ENCODE measurements at places on chromosomes 1 and 21.

DNA sequence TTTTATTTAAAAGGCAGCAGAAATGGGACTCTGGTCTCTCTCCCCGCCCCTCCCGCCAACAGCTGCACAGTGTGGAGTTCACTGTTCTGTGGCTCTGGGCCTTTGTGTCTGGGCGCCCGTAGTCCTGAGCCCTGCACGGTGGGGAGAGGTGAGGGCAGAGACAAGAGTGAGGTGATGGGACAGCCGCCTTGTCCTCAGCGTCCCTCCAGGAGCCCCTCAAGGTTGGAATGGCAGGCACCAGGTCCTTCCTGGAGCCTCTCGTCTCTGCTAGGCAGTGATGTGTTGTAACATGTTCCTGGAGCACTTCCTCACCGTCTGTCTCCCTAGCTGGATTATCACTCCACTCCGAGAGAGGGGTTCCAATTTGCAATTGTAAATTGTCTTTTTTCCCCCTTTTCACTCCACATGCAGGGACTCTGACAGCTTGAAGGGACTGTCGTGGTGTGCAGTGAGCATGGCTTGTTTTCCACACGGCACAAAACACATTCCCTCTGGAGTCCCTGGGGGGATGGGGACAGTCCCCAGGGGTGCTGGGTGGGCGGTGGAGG, 44.6 kb upstream of the C1orf174 start:
- DNase-seq = no peak

- DNase-seq = no peak
Measured at GRCh38 chr1:33446590-33446989, 15.7 kb upstream of the PHC2 start.

DNA sequence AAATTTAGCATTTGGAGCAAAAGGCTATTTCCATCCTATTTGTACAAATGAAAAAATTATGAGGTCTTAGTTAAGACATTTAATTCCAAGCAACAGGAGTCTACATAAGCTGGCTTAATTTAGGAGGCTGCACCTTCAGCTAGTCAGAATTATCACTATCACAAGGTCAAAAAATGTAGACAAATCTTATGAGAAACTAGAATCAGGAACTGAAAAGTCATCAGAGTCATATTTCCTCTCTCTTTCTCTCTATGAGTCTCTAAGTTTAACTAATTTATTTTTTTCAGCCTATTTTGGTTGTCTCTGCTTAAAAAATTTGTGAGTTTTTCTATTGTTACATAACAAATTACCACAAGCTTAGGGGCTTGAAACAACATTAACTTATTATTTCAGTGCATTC, 807.1 kb upstream of the PRMT6 start:
- no peak for DNase-seq

GRCh38 chr1:41343790-41344699, 17.2 kb upstream of the FOXO6 start:
- no peak for DNase-seq

DNA sequence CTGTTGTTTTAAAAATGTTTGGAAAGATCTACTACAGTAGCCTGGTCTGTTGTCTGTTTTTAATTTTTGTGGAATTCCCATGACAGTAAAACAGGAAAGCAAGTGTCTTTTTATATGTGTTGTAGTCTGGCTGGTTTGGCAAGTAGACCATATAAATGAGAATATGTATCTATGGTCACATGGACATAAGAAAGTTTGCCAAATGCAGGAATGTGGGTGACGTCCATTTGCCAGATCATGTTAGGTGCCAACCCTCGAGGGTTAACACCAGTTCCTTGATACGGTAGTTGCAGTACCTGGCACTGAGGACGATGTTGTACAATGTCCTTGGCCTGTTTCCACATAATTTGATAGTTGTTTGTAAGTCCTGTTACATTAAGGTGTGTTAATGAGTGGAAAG, 6.2 kb downstream of the DAP3 start:
- DNase-seq = no peak

DNA sequence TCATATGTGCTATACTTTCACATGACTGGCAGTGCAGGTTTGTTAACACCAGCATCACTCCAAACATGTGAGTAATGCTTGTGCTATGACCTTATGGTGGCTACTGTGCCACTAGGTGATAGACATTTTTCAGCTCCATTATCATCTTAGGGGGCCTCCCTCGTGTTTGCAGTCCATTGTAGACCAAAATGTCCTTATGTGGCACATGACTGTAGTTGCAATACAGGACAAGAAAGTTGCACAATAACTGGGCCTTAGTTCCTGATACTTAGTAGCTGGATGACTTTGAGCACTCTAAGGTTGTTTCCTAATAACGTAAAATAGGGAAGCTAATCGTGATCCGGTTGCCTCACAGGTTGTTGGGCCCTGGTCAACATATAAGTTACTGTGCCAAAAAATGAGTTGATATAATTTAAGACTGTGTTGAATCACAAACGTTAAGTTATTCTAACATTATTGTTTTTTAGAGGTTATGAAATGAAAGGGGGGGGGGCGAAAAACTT, 511 bp upstream of the SNX27 start:
- DNase-seq = no peak

DNA sequence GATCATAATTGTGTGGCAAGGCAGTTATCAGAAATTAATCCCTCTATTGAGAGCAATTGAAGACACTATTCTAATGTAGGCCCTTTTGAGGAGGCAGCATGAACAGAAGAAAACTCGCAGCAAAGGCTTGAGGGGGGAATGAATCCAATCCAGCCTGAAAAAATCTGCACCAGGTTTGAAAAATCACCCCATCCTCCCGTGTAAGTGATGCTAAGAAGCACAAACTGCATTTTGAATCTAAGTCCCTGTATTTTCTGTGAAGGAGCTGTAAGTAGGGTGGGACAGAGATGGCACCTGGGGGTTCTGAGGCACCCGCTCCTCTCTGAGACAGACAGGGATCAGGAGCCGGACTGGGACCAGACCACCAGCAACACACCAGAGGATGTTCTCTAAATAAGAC, at the start of gene CRB1:
Gene CRB1, plus strand, starts transcription at position 241 of the 400 bp plus-strand sequence. CDS start 161 bp downstream, outside the sequence.
- no peak for DNase-seq

GRCh38 chr1:34978921-34979320, 6.2 kb downstream of the TMEM35B start:
- no peak for DNase-seq

DNA sequence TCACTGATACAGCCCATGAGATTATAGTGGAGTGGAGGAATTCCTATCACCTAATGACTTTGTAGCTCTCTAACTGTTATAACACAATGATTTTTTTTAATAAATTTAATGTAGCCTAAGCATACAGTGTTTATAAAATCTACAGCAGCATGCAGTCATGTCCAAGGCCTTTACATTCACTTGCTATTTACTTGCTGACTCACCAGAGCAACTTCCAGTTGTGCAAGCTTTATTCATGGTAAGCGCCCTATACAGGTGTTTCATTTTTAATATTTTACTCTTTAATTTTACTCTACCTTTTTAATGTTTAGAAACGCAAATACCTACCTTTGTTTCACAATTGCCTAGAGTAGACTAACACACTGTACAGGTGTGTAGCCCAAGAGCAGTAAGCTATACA, 1652.2 kb downstream of the BRINP3 start:
- DNase-seq = no peak

GRCh38 chr1:8047112-8047511, 21.0 kb upstream of the ERRFI1 start:
- DNase-seq = no peak

- no peak for DNase-seq
Measured at GRCh38 chr1:42312576-42313212, 22.3 kb downstream of the FOXJ3 start.

DNA sequence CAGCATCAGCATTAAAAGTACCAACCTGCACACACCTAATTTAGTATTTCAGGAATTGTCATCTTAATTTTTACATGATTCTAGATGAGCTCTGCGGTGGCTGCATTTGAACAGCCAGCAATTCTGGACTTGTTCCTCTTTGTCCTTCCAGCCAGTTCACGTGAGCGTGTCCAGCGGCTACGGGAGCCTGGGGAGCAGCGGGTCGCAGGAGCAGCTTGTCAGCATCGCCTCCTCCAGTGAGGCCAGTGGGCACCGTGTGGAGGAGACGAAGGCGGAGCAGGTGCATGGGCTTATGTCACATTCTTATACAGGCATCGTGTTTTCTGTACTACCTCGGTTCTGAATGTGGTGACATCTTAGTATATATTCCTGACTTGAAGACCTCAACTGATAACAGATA, 25.7 kb downstream of the PER3 start:
- DNase-seq = no peak

- no peak for DNase-seq
Measured at GRCh38 chr1:43991200-43991475, 261 bp upstream of the CCDC24 start.

DNA sequence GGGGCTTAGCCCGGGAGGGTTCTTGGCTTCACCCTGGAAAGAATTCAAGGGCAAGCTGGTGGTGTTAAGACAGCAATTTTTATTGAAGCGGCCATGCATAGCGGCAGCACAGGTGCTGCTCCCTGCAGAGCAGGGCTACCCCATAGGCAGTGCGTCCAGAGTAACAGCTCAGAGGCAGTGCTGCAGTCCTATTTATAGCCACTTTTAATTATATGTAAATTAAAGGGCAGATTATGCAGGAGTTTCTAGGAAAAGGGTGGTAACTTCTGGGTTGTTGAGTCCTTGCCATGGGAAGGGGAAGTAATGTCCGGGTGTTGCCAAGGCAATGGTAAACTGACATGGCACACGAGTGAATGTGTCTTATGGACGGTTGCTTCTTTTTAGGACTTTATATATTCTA, 57.0 kb downstream of the VPS26C start:
- no peak for DNase-seq

- no peak for DNase-seq
Measured at GRCh38 chr1:236492378-236492777, 31.4 kb upstream of the LGALS8 start.

GRCh38 chr1:3217181-3217641, 148.2 kb downstream of the PRDM16 start:
- no peak for DNase-seq

GRCh38 chr1:237562242-237562823, 328.4 kb downstream of the ZP4 start:
- no peak for DNase-seq

- DNase-seq = no peak
Measured at GRCh38 chr1:230937371-230937770, 41.3 kb downstream of the TTC13 start.

DNA sequence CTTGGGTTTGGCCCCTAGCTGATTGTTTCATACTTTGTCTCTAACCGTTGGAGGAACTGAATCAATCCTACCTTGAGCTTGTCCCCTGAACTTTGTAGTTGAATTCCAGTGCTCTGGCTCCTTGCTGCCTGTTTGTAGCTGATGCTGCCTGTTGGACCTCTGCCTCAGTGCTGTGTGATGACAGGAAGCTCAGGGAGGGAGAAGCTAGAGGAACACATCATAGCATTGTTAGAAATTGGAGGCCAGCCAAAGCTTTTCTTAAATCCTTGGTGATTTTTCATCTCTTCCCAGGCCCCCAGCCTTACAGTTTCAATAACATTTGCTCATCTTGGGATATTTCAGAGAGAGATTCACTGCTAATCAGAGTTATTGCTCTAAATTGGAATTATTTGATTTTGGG, 34.0 kb downstream of the MACF1 start:
- DNase-seq = no peak

GRCh38 chr1:44643721-44644334, 30.5 kb downstream of the TMEM53 start:
- DNase-seq = no peak

DNA sequence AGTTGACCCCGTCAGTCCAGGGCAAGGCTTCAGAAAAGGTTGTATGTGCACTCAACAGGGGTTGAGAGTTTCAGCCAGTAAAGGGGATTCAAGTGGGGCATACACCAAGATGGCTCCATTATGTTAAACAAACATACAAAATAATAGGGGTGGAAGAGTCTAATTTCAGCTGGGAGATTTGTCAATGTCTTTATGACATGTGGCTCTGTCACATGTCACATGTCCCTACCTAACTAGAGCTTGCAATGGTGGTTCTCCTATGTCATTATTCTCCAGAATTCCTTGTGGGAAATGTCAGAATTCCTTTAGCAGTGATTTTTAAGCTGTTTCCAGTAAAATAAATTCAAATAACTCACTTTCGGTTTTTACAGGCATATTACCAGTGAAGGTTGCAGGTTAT, 392.0 kb upstream of the ADGRL4 start:
- no peak for DNase-seq

- DNase-seq = no peak
Measured at GRCh38 chr1:69494221-69494620, 73.5 kb upstream of the LRRC7 start.

DNA sequence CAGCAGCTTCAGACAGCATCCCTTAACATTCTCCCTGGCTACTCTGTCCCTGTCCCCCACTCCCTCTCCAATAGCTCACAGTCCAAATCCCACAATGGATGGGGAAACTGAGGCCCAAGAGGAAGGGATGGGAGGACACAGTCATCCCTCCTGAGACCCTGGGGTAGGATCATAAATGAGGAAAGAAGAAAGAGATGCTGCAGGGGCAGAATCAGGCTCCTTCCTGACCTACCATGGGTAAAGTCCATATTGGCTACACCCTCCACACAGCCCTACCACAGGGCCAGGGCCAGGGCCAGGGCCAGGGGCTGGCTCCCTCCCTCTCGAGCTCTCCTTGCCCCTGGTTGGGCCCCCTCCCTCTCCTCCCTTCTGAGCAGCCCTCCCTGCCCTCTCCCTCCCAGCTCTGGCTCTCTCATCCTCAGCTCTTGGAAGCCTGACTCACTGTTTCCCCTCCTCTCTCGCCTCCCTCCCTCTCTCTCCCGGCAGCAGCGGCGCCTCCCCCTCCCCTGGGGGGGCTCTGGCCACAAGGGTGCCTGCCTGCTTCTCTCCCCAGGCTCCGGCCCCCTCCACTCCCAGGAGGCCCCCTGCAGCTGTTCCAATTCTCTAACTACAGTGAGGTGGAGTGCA, 4.9 kb downstream of the AHDC1 start:
- DNase-seq = peak; percentile 30

- DNase-seq = no peak
Measured at GRCh38 chr1:172723251-172723650, 64.3 kb downstream of the FASLG start.
